ENCODE measurements at places on chromosomes 7 and 10. TPM values are rescaled to one million over a fixed set of nuclear protein-coding genes. Genes with fewer than 3 reads are reported as not detected.

DNA sequence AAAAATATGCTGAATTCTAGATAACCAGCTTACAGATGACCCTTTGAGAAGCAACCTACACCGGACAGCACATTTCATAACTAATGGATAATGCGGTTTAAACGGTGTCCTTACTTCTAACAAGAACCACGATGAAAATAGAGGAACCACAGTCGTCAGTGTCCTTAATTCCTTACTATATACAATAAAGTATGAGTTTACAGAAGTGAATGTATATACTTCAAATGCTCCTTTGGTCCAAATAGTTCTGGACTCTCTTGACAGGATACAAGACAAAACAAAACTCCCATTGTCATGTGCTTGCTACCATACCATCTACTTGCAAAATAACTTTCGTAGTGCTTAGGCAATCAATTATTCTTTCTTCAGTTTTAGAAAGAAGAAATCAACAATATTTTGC lies 2.4 kb downstream of the NAMPT start:
- no peak for DNase-seq

DNA sequence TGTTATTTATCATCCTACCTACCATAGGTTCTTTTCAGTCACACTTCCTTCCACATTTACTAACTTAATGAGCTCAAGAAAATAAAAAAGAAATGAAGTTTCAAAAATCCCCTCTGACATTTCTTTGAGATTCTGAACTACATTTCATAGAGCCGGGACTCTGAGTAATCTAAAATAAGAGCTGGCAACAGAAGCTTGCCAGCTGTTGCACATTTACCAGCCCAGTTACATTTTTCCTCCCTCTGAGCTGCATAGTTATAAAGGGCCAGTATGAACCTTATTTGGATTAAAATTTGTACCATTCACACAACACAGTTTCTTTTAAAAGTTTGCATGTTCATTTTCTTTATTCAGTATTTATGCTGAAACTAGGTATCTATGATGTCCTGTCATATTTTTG lies 119.5 kb upstream of the CAV2 start:
- DNase-seq = no peak

DNA sequence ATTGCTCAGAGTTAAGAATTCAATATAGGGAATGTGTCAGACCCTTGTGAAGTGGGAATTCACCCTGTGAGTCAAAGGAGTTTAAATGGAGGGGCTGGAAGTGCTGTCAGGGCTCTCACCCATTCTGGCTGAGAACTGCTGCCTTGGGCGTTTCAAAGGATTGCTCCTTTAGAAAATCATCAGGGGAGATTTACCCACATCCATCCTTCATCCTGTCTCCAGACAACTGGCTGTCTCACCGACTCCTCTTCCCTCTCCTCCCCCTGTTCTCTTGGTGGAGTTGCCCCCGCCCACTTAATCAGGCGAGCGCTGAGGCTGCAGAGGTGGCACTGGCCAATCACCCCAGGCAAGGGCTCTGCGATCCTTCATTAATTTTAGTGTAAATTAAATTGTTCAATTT lies 554.8 kb downstream of the CALN1 start:
- no peak for DNase-seq

The NEUROD6 gene
- not detected for total RNA-seq

The TMEM176B gene
- total RNA-seq = not detected

The ZNF853 gene
- 0.53 TPM for total RNA-seq

The LZTS2 gene
- total RNA-seq = 30.0 TPM

GRCh38 chr7:142279601-142280000 lies 21.7 kb upstream of the PRSS58 start:
- DNase-seq = no peak

GRCh38 chr7:7701527-7701926 lies 16.9 kb downstream of the RPA3 start:
- DNase-seq = no peak

- DNase-seq = no peak
These were observed 7.8 kb downstream of the GPR158 start for GRCh38 chr10:25182636-25183035.
